Caco-2 (cell line): ENCODE measurements at places on chromosomes 7 and 10. TPM values are rescaled to one million over a fixed set of nuclear protein-coding genes. Genes with fewer than 3 reads are reported as not detected.

Gene NEURL1
- 0.84 and 0.91 TPM in 2 replicates for total RNA-seq

Gene SPAM1
- total RNA-seq, result not detected in 2 replicates

Gene ADRA2A
- 0.67 and 0.70 TPM in 2 replicates for total RNA-seq

Gene PRR15
- total RNA-seq, result 22.6 and 28.9 TPM in 2 replicates

Gene PON3
- 13.4 and 15.0 TPM in 2 replicates for total RNA-seq

- DNase-seq, result no peak
- no peaks in the 10 kb centered on the region for H3K27me3 ChIP-seq
- H3K27ac ChIP-seq, result no peak overlapping the region
- H3K4me3 ChIP-seq, result no peak overlapping the region
Observed at GRCh38 chr7:98225913-98226614, 14.8 kb downstream of the BHLHA15 start.

DNA sequence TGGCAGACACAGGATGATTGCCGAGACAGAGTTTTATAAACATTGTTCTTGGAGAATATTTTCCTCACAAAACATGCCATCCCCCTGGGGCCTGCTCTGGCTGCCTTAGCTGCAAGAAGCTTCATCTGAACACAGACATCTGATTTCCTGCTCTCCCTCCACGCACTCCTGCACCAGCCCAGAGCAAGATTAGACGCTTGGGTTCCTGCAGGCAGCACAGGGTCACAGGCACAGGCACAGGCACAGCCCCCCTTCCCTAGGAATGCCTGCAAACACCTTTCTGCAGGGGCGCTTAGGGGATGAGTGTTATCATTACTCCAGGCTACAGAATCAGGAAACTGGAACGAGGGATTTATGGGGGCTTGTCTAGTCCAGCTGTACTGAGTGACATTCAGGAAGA lies 450.3 kb downstream of the GRID1 start:
- no peak overlapping the region for H3K27ac ChIP-seq
- H3K4me1 ChIP-seq, result no peaks in the 10 kb centered on the region
- no peaks in the 10 kb centered on the region for H3K27me3 ChIP-seq
- H3K4me3 ChIP-seq, result no peak overlapping the region
- no peak for DNase-seq

DNA sequence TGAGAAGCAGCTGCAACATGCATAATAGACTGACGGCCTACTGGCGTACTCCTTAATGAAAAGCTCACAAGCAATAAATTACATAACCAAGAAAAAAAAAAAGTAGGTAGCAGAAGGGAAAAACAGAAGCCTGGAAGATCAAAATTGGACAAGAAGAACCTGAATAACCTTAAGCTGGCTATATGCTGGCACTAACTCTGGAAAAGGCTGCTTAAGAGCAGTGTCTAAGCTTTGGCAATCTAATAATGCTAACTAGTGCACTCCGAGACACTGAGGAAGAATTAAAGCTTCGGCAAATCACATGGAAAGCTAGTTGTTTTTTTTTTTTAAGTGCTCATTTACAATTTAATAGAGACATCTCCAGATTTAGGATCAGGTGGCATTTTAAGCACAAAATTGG lies 441.9 kb downstream of the PARD3 start:
- H3K27me3 ChIP-seq, result no peaks in the 10 kb centered on the region
- DNase-seq, result no peak
- no peaks in the 10 kb centered on the region for H3K4me1 ChIP-seq
- H3K4me3 ChIP-seq, result no peak overlapping the region
- no peaks in the 10 kb centered on the region; the same call in 1 of the 2 replicates for H3K36me3 ChIP-seq

- peak overlapping the region; percentile 63 for H3K27ac ChIP-seq
- H3K36me3 ChIP-seq, result no peaks in the 10 kb centered on the region
- no peak for DNase-seq
- no peak overlapping the region for H3K4me3 ChIP-seq
- no peaks in the 10 kb centered on the region for H3K27me3 ChIP-seq
Observed at GRCh38 chr7:116582164-116582732, 57.4 kb downstream of the CAV1 start.
